Heart right ventricle (tissue), 16 donors: ENCODE measurements at places on chromosomes 7 and 10. TPM values are rescaled to one million over a fixed set of nuclear protein-coding genes. Genes with fewer than 3 reads are reported as not detected.

Gene KIAA1549
- total RNA-seq = 1.1 TPM

GRCh38 chr7:27697861-27698430 is 35.3 kb upstream of the HIBADH start:
- no peaks in the 10 kb centered on the region for H3K27me3 ChIP-seq
- H3K36me3 ChIP-seq = no peaks in the 10 kb centered on the region
- H3K4me1 ChIP-seq = no peaks in the 10 kb centered on the region
- H3K27ac ChIP-seq = no peak overlapping the region
- H3K4me3 ChIP-seq = no peak overlapping the region

- no peak overlapping the region for H3K27ac ChIP-seq
- no peaks in the 10 kb centered on the region for H3K36me3 ChIP-seq
- H3K4me1 ChIP-seq = peaks cover 36% of the 10 kb centered on the region
- H3K4me3 ChIP-seq = no peak overlapping the region
- H3K27me3 ChIP-seq = no peaks in the 10 kb centered on the region
These were observed 16.1 kb downstream of the TAS2R41 start for GRCh38 chr7:143493751-143494150.

GRCh38 chr7:84261509-84261908 is 66.9 kb upstream of the SEMA3A start:
- H3K4me3 ChIP-seq = no peak overlapping the region
- H3K36me3 ChIP-seq = no peaks in the 10 kb centered on the region
- no peak overlapping the region for H3K27ac ChIP-seq
- no peaks in the 10 kb centered on the region for H3K27me3 ChIP-seq
- H3K4me1 ChIP-seq = no peaks in the 10 kb centered on the region

Gene TMEM106B
- 54.7 TPM for total RNA-seq

DNA sequence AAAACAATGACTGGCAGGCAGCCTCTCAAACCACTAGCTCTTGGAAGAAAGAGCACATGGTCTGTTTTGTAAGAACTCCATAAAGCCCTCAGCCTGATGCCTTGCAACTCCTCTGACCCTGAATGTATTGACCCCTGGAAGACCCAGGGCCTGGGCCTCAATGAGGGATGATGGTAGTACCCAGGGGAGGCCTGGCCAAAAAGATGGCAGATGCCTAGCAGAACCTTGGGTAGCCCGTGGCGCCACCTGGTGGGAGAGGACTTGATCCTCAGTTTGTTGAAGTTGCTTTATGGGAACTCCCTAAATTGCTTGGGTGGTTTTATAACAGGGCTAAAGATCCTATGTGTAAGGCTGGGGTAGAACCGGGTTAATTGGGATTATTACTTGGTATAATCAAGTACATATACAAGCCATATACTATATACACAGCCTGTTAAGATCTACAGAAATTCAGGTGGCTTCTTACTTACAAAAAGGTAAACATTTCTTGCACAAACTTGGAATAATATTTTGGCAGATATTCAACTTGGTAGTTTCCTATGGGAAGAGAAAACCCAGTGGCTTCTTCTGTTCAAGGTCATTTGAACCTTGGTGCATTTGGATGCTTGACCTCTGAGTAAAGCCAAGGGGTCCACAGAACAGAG is 95.8 kb upstream of the CACUL1 start:
- H3K36me3 ChIP-seq = no peaks in the 10 kb centered on the region
- H3K27me3 ChIP-seq = no peaks in the 10 kb centered on the region
- H3K4me3 ChIP-seq = no peak overlapping the region
- peak; percentile 43 for DNase-seq

DNA sequence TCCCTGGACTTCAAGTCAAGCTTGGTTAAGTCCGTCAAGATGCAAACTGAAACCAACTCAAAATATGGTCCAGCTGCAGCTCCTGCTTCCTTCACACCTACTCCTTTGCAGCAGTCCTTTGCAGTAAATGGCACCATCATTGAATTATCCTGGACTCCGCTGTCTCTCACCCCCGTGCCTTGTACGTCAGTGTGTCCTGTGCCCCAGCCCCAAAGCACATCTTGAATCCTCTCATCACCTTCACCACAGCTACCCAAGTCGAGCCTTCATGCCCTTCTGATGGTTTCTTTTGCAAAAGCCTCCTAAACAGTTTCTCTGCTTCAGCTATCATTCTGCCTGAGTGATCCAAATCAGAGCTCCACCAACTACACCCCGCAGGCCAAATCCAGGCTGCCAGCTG is 88.4 kb upstream of the LEP start:
- H3K27me3 ChIP-seq = peaks cover 21% of the 10 kb centered on the region
- H3K4me1 ChIP-seq = no peaks in the 10 kb centered on the region
- no peak overlapping the region for H3K4me3 ChIP-seq
- H3K36me3 ChIP-seq = no peaks in the 10 kb centered on the region
- H3K27ac ChIP-seq = no peak overlapping the region

Gene NANOS1
- 5.4 TPM for total RNA-seq

Gene ZNF467
- total RNA-seq = 3.5 TPM

GRCh38 chr10:24894309-24894708 is 58.1 kb downstream of the PRTFDC1 start:
- no peak overlapping the region for H3K27ac ChIP-seq
- H3K4me3 ChIP-seq = no peak overlapping the region
- no peak for DNase-seq
- H3K27me3 ChIP-seq = no peaks in the 10 kb centered on the region
- no peaks in the 10 kb centered on the region for H3K4me1 ChIP-seq

Gene OR13A1
- total RNA-seq = not detected

Gene ADAM12
- 0.30 TPM for total RNA-seq

DNA sequence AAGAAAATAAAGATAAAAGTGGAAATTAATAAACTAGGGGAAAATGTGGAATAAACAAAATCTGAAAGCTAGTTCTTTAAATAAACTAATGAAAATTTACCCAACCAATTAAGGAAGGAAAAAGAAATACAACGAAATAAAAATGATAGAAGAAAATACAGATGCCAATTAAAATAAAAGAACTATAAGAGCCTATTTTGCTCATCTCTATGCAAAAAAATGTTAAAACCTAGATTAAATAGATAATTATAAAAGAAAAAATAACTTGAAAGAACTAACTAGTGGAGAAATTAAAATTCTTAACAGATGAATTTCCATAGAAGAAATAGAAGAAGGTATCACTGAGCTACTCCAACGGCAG is 32.7 kb downstream of the PKD1L1 start:
- no peaks in the 10 kb centered on the region for H3K27me3 ChIP-seq
- H3K27ac ChIP-seq = no peak overlapping the region
- H3K4me3 ChIP-seq = no peak overlapping the region
- H3K4me1 ChIP-seq = no peaks in the 10 kb centered on the region
- H3K36me3 ChIP-seq = peaks cover 6% of the 10 kb centered on the region

DNA sequence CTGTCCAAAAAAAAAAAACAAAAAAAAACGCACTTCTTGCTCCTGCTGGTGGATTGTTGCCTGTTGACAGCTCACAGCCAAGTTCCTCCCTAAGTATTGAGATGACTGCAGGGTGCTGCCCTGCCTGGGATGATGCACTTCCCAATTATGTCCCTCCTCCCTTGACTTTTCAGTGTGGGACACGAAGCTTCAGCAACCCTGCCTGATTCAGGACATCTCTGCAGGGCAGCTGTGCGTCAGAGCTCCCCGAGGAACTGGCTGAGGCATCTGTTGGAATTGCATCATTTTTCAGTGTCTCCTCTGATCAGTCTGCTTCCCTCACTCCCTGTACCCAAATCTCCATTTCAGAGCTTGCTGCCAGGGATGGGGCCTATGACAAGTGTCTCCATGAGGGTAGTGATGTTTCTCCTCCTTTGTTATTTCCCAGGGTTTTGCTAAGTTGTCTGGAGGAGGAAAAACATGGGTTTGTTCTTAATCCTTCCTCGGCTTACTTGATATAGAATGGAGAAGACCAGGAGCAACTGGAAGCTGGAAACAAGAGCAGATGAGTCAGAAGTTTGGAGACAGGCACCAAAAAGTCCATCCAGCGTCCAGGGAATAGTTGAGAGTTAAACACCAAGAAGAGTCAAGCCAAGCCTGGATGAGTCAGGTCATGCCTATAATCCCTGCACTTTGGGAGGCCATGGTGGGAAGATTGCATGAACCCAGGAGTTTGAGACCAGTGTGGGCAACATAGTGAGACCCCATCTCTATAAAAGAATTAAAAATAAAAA is 355.1 kb downstream of the GALNT17 start:
- H3K36me3 ChIP-seq = no peaks in the 10 kb centered on the region
- DNase-seq = no peak
- H3K4me3 ChIP-seq = no peak overlapping the region

- H3K36me3 ChIP-seq = peaks cover 10% of the 10 kb centered on the region
- DNase-seq = no peak
- H3K27ac ChIP-seq = peak overlapping the region; percentile 82
- H3K4me3 ChIP-seq = no peak overlapping the region
- no peaks in the 10 kb centered on the region for H3K27me3 ChIP-seq
These were observed 89.2 kb downstream of the ZMIZ1 start for GRCh38 chr10:79158004-79158340.

Gene COPG2
- total RNA-seq = 22.2 TPM

DNA sequence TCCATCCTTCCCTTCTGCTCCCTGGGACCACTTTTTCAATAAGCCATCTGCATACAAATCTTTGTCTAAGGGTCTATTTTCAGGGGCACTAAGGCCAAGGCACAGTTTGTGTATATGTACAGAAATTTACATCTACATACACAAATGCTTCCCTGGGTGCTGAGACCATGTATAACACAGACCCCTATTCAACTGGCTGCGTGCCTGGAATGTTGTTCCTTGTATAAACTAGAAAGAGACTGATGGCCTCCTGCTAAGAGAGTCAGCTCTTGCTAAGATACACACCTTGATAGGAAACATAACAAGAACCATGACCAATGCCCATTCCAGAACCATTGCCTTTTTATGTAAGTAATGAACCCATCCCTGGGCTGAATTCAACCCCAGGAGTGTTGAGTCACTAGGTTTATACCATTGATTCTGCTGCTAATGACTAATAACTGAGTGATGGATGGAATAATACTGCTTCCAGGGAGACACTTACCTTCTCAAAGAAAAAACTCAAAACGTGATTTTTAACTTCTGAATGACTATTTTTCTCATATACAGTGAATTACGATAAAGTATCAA is 290.7 kb downstream of the FGFR2 start:
- H3K36me3 ChIP-seq = no peaks in the 10 kb centered on the region
- no peak overlapping the region for H3K27ac ChIP-seq
- H3K27me3 ChIP-seq = peaks cover 12% of the 10 kb centered on the region

Gene ITIH5
- 15.2 TPM for total RNA-seq

GRCh38 chr7:141954334-141954733 is 7.6 kb upstream of the CLEC5A start:
- H3K27me3 ChIP-seq = no peaks in the 10 kb centered on the region
- no peak for DNase-seq
- H3K27ac ChIP-seq = no peak overlapping the region
- H3K4me3 ChIP-seq = no peak overlapping the region
- H3K4me1 ChIP-seq = no peaks in the 10 kb centered on the region
- no peaks in the 10 kb centered on the region for H3K36me3 ChIP-seq

- no peak overlapping the region for H3K4me3 ChIP-seq
- DNase-seq = no peak
- H3K4me1 ChIP-seq = no peaks in the 10 kb centered on the region
- H3K36me3 ChIP-seq = no peaks in the 10 kb centered on the region
- H3K27ac ChIP-seq = no peak overlapping the region
- H3K27me3 ChIP-seq = peaks cover 95% of the 10 kb centered on the region
These were observed 17.8 kb upstream of the PTF1A start for GRCh38 chr10:23174074-23174976.

- no peak overlapping the region for H3K4me3 ChIP-seq
- H3K27ac ChIP-seq = no peak overlapping the region
- H3K27me3 ChIP-seq = no peaks in the 10 kb centered on the region
- H3K36me3 ChIP-seq = no peaks in the 10 kb centered on the region
- no peaks in the 10 kb centered on the region for H3K4me1 ChIP-seq
- DNase-seq = no peak
These were observed 827.4 kb upstream of the PHF14 start for GRCh38 chr7:10146271-10146670.

- H3K4me3 ChIP-seq = peak within 1 kb of the TSS; percentile 64
- DNase-seq = peak; percentile 11
- H3K36me3 ChIP-seq = no peaks in the 10 kb centered on the region
- H3K27me3 ChIP-seq = peaks cover 16% of the 10 kb centered on the region
- H3K4me1 ChIP-seq = peaks cover 11% of the 10 kb centered on the region
These were observed at the start of gene PON3 for GRCh38 chr7:95396136-95397032. Gene PON3, minus strand, starts transcription at chr7:95396375. Its CDS starts 25 bp downstream, at chr7:95396350.

- H3K4me1 ChIP-seq = no peaks in the 10 kb centered on the region
- H3K27me3 ChIP-seq = no peaks in the 10 kb centered on the region
- no peaks in the 10 kb centered on the region for H3K36me3 ChIP-seq
- DNase-seq = no peak
These were observed 1001.2 kb upstream of the POT1 start for GRCh38 chr7:125930848-125931247.

GRCh38 chr7:84638339-84638697 is 443.7 kb upstream of the SEMA3A start:
- no peaks in the 10 kb centered on the region for H3K4me1 ChIP-seq

DNA sequence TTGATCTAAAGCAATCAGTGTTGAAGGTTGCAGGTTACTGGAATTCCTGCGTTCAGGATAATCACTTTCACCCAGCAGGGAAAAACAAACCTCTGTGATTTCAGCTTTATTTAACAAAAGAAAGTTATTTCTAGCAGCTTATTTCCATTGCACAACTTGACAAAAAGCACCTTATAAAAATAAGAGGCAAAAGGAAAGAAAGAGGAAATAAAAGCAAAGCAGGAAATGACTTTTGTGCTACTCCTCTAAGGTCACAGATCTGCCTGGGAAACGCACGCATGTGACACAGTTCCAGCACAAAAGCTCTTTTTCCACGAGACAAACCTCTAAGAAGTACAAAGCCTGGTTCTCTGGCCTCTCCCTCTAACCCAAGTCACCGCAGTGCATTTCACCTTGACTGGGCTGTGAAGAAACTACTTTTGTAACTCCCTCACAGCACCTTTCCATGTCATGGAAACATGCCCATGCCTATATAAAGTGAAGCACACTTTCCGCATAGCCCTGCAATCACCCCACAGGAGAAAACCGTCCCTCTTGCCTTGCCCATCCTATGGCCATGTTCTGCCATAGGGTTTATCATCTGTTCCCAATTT is 870 bp downstream of the ANK3 start:
- DNase-seq = no peak
- no peaks in the 10 kb centered on the region for H3K27me3 ChIP-seq
- H3K36me3 ChIP-seq = no peaks in the 10 kb centered on the region
- peaks cover 3% of the 10 kb centered on the region for H3K4me1 ChIP-seq

DNA sequence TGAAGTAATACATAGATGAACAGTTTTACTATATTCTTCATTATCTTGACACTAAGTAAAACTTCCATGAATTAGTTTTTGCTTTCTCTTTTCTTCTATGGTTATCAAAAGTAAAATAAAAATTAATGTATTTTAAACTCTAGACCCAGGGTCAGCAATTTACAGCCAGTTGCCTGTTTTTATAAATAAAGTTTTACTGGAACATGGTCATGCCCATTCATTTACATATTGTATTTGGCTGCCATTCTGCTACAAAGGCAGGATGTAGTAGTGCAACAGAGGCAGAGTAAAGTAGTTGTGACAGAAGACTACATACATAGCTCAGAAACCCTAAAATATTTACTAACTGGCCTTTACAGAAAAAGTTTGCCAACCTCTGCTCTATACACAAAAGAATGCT is 98.8 kb downstream of the CNOT4 start:
- peaks cover 50% of the 10 kb centered on the region for H3K36me3 ChIP-seq
- H3K27me3 ChIP-seq = no peaks in the 10 kb centered on the region
- no peak for DNase-seq
- no peak overlapping the region for H3K4me3 ChIP-seq
- no peak overlapping the region for H3K27ac ChIP-seq

- no peaks in the 10 kb centered on the region for H3K36me3 ChIP-seq
- peaks cover 54% of the 10 kb centered on the region for H3K4me1 ChIP-seq
- no peak overlapping the region for H3K4me3 ChIP-seq
These were observed 47.4 kb downstream of the JAZF1 start for GRCh38 chr7:28132959-28133870.

- H3K4me3 ChIP-seq = no peak overlapping the region
- no peaks in the 10 kb centered on the region for H3K4me1 ChIP-seq
- no peaks in the 10 kb centered on the region for H3K36me3 ChIP-seq
- DNase-seq = no peak
These were observed 7.0 kb downstream of the RTKN2 start for GRCh38 chr10:62261666-62262065.
